ENCODE measurements at places on chromosomes 1 and 21.

DNA sequence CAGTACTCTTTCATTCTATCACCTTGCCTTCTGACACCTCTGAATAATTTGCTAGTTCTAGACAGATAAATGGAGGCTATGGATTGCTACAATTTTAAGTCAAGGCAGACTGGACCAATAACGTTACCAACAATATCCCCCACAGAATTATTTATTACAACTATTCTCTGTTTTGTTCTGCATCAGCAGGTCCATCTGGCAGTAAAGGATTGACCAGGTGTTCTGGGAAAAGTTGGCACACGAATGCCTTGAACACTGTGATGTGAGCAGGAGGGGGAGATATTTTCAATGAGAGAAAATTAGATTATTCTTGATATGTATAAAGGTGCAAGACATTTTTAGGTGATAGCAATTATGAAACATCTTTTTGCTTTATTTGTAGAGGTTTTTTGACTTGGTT is 718.8 kb upstream of the TMPRSS15 start:
- DNase-seq: no peak

DNA sequence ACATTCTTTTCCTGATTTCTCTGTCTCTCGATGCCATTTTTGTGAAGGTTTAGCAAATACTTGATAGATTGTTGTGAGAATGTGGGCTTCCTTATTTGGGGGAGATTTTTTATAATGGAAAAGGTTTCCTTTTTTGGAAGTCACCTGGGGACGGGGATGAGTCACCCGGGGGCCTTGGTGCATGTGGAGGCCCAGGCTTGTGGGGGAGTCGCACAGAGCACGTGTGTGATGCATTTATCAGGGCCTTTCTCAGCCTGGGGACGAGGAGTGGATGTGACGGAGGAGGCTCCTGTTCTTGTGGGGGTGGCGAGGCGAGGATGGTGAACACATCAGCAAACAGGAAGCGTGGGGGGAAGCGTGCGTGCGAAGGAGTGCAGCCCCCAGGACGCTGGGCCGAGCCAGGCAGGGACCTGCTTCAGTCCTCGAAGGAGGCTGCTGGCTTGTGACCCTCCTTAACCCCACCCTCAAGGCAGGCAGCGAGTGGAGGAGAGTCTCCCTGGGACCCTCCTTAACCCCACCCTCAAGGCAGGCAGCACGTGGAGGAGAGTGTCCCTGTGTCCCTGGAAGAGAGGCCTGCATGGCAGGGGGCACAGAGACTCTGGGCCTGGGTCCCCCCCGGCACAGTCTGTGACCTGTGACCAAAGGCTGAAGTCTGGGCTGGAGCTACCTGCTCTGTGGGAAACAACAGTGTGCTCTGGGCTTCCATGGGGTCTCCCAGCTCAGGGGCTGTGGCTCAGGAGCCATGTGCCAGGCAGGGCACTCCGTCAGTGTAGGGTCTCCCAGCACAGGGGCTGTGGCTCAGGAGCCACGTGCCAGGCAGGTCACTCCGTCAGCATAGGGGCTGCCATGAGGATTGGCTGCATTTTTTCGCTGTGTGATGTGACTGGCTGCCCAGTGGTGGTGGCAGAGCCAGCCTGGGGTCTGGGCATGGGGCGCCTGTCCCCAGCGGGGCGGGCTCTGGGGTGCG is 57.2 kb downstream of the AGPAT3 start:
- DNase-seq: peak; percentile 26

- no peak for DNase-seq
These were observed 5.1 kb upstream of the TMEM51 start for GRCh38 chr1:15148475-15148874.

DNA sequence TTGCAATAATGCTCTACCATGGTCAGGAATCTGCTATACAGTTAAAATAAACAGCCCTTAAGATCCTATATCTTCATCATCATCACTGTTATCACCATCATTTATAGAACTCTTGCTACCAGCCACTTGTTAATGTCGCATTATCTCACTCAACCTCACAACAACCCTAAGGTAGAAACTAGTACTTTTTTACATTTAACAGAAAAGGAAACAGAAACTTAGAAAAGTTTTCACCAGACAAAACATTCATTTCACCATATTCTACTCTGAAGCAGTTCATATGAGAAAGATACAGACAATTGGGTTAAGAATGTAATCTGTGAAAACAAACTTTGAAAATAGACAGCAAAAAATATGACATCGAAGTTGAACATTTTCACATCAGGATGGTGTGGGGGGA is 262.6 kb downstream of the ATG4C start:
- no peak for DNase-seq

- no peak for DNase-seq
These were observed 86.3 kb downstream of the CAMK2N1 start for GRCh38 chr1:20399606-20400180.

DNA sequence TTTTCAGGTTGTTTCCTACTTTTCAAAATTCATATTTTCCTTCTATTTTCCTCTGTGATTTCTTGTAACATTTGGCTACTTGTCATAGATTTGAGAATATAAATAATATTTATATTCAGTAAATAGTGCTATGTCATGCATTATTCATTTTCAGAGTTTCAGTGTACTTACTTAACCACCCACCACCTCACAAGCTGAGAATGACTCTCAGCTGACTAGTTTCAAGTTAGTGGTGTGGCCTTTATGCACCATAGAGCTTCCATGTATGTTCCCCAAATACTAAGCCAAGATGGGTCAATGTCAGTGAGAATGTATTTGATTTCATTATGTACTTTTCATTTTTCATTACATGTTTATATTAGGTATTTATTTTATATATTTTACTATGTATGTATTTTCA is 56.9 kb upstream of the RGS1 start:
- DNase-seq: no peak

DNA sequence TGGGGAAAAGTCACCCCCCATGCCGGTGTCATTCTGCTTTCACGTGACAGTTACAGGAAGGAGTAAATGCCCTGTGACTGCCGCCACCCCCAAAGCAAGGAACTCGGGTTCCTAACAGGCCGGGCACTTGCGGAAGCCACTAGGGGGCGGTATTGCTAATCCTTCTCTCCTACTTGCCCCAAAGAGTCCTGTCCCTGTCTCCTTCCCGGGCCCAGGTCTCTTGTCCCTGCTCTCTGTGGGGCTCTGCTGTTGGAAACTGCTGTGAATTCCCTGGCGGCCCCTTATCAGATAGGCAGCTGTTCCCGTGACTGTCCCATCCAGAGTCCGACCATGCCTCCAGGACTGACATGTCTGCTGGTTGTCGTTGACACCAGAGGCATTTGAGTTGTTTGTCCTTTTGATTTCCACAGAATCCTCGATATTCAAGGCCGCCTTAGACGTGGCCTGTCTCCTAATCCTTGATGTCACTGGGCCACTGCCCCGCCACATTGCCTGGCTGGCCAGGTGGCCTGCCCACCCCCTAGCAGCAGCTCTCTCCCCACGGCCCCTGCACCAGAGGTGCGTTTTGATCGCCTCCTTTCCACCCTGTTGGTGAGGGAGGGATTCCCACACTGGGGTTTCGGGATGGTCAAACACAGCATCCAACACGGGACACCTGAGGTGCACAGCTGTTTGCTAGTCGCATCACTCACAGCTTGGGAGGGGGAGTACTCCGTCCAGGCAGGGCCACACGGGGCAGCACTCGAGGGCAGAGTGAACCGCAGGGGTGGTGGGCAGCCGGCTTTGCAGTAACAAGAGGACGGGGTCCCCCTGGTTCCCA is 37.3 kb downstream of the CHAF1B start:
- DNase-seq: no peak

DNA sequence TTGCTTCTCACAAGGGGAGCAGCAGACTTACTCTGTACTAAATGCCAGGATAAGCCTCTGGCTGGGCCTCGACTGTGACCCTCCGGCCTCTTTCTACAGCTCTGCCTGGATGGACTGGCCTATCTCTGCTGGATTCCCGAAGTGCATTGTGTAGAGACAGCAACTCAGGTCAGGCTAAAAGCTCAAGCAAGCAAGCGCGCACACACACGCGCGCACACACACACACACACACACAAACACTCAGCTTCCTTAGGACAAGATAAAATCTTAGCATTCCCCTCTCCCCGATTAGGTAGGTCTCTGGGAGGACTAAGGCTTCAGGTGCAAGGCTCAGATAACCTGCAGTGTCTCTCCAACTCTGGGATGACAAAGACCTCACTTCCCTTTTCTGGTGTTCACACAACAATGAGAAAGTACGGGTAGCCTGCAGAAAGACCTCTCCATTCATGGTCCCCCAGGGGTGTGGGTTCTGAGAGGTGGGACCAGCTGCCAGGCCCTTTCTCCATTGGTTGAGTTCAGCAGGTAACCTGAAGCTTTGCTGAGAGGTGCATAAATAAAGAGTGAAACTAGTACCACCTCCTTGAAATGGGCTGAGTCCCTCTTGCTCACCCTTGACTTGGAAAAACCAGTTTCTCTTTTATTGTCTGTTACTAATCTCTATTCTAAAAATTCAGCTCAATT is 155.1 kb upstream of the CAMK1G start:
- no peak for DNase-seq

GRCh38 chr1:100147875-100148274 is 14.9 kb downstream of the TRMT13 start:
- no peak for DNase-seq

- no peak for DNase-seq
These were observed 8.3 kb upstream of the MEF2D start for GRCh38 chr1:156508955-156509234.

- DNase-seq: no peak
These were observed 37.6 kb upstream of the GNPAT start for GRCh38 chr1:231203259-231204057.

DNA sequence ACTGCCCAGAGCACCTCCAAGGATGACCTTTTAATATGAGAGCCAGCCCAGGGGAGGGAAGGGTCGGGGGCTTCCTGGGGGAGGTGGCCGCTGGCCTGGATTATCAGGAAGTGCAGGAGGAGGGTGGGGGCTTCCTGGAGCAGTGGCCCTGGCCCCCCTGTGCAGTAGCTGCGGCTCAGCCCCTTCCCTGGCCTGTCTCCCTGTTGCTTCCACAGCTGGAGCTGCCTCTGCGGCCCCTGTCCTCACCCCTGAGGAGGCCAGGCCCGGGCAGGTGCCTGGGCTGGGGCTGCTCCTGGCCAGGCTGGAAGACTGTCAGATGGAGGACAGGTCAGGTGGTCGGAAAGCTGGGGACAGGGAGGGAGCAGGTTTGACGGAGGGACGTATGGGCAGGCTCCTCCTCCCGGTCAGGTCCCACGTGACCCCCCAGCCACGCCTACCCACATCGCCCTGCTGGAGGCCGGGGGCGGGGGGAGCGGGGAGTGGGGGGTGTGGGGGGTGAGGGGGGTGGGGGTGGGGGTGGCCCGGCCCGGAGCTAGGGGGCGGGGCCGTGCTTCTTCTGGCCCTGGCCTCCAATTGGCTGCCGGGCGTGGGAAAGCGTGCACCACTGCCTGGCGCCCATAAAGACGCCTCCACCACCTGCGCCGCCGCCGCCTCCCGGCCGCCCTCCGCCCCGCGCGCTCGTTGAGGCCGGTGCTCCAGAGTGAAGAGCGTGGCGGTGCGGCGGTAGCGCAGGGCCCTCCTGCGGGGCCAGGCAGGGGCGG is 10.2 kb upstream of the TNFRSF14 start:
- peak; percentile 73 for DNase-seq

DNA sequence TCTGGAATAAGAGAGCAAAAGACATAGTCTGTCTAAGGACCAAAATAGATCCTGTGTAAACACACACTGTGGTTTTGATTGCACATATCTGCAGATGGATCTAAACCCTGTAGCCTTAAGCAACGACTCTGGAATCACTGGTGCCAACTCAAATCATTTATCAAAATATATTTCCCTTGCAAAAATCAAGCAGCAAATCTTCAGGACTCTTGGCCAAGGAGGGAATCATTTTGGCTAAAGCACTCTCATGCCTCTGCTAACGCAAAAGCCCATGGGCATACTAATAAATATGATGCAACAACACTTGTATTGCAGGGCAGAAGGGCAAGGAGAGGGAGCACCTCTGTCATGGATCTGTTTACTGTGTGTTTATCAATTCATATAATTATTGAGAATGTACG is 155.4 kb upstream of the DUSP10 start:
- DNase-seq: no peak

GRCh38 chr1:231923491-231924041 is 297.0 kb downstream of the DISC1 start:
- DNase-seq: no peak

DNA sequence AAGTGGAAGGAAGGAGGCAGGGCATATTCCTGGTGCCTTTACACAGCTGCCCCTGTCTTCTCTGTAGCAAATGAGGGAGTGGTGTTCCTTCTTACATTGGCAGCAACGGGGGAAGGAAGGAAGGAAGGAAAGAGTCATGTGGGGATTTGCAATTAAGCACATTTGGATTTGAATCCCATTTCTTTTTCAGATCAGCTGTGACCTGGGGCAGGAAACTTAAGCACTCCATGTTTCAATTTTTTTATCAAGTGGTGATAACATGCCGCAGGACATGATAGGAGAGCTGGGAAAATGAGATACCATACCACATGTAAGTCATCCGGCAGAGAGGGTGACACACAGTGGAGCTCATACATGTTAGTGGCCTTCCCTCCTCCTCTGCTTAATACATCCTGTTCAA is 186.8 kb downstream of the APP start:
- no peak for DNase-seq

DNA sequence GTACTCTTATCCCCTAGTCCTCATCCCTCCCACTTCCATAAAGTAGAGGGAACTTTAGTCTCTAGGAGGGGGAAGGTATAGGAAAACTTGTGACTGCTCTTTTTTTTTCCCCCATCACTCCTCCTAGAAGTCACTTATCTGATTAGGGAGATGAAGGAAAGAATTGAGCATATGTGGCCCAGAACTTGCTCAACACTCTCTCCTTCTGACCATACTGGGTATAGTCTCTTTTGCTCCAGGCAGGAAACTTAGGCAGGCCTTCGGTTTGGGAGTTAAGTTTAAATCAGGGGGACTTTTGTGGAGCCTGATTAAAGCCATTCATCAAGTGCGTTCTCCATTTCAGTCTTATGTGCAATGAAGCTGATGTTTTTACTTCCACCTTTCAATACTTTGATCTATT is 5.8 kb downstream of the UBE2U start:
- no peak for DNase-seq

- DNase-seq: no peak
These were observed 15.5 kb upstream of the RIMKLA start for GRCh38 chr1:42365118-42365517.

GRCh38 chr1:119139857-119140176 is 636 bp downstream of the WARS2 start:
- DNase-seq: no peak

- no peak for DNase-seq
These were observed 9.4 kb upstream of the BARHL2 start for GRCh38 chr1:90726425-90726985.

- no peak for DNase-seq
These were observed 119.0 kb upstream of the DPT start for GRCh38 chr1:168848051-168848450.

- DNase-seq: no peak
These were observed 135.7 kb upstream of the TIAM1 start for GRCh38 chr21:31479714-31480113.

GRCh38 chr1:37461698-37462436 is 12.5 kb upstream of the ZC3H12A start:
- DNase-seq: no peak

GRCh38 chr21:41361786-41362604 is at the start of gene MX2:
TSS of gene MX2 (plus strand) at chr21:41362027. CDS start at chr21:41376907, 14,880 bp downstream.
- peak; percentile 34 for DNase-seq

GRCh38 chr1:193216920-193217319 is 30.5 kb upstream of the B3GALT2 start:
- DNase-seq: no peak

Measured in stimulated activated CD4-positive, alpha-beta T cell treated with anti-CD3 and anti-CD28 coated beads, TNF-alpha, amount 100 ng/mL, for 1 hour (primary cell).